Fibroblast of skin of right quadriceps (primary cell): ENCODE measurements at places on chromosomes 12 and 14.
A peak's percentile ranks its signal among the peaks of the same experiment; 100 is the strongest.

DNA sequence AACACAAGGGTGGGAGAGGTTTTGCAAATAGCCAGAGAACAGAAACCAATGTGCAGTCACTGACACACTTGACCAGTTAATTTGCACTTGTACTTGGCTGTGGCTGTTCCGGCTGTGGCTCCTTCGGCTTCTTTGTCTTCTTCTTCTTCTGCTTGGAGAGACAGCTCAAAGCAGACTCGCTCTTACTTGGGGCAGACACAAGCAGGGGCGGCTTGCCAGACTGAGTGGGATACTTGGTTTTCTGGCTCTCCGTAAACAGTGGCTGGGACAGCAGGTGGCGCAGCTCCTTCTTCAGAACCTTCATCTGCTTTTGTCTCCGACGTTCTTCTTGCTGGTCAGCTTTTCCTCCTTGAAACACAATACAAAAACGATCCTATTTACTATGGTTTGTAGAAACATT, 25.0 kb downstream of the OTUB2 start:
- DNase-seq = no peak

- peak; percentile 39 for DNase-seq
Observed at GRCh38 chr12:46267825-46268582, 839 bp downstream of the SLC38A1 start.

- no peak for DNase-seq
Observed at GRCh38 chr14:44963044-44963528, 1.1 kb downstream of the TOGARAM1 start.

- no peak for DNase-seq
Observed at GRCh38 chr12:71455028-71455737, 15.6 kb downstream of the LGR5 start.

DNA sequence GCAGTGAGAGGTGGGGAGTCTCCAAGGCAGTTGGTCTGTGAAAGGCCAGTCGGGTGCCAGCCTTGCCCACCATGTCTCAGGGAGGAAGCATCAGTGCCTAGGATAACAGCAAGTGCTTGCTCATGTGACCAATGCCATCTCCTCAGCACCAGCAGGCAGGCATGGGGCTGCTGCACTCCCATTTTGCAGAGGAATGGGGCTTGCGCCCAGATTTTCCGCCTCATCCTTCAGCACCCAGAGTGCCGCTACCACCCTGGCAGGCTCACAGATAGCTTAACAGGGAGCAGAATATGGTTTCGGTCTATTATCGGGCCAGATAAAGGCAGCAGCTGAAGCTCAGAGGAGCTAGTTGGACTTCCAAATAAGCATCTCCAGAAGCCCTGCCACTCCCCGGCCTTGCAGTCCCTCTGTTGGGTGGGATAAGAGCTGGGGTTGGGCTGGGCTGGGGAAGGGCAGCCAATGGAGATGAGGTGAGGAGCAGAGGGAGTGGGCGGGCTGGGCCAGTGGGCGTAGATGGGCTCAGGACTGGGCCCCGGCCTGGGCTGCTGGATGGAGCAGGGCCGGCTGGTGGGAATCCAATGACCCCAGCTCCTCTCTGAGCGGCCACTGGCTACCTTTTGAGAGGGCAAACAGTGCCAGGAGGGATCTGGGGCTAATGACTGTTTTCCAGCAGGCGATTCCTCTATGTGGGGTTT, 8.4 kb upstream of the KRT80 start:
- DNase-seq = no peak

GRCh38 chr14:105030836-105031396, 10.0 kb upstream of the CDCA4 start:
- DNase-seq = no peak

DNA sequence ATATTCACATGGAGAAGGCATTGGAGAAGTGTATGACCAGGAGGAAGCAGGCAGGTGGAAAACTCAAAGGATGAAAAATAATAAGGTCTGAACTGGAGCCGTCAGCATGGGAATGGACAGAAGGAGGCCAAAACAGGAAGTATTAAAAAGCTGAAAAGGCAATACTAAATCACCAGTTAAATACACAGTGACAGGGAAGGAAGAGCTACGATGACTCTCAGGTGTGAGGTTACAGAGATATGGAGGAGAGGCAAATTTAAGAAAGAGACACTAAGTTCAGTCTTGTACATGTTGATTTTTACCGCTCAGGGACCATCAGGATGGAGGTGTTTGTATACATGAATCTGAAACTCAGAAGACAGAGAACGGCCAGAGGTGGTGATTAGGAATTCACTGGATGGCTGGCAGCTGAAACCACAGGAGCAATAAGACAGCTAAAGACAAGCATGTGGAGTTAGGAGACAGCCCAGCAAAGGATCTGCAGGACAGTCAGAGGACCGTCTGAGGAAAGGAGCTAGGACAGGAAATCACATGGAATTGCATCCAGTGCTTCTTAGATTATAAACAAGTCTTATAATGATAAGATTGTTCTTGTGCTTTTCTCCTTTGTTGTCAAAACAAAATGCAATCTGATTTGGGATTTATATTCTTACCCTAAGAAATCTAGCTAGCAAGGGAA, 33.9 kb upstream of the CDKN3 start:
- no peak for DNase-seq

GRCh38 chr12:30002677-30003076, 218.9 kb upstream of the TMTC1 start:
- no peak for DNase-seq

DNA sequence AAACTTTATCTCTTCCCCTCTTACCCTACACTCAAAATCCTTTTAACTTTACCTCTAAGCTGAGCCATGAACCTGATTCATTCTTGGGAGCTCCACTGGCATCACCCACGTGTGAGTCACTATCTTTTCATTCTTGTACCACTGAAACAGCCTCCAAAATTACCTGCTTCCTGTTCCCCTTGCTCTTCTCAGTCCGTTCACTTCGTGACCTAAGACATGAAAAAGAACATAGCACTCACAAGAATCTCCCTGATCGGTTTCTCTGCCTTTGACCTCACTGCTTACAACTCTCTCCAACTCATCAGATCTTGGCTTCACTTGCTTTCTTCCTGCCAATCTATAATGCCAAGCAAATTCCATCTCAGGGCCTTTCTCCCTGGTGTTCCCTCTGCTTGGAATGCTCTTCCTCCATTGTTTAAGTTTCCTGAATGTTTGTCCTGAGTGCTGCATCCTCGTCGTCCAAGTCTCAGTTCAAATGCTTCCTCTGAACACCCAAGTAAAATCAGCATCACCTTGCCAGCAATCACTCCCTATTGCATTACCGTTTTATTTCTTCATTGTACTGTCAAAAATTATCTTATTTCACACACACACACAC, 9.2 kb downstream of the GLIPR1 start:
- DNase-seq = peak; percentile 47

DNA sequence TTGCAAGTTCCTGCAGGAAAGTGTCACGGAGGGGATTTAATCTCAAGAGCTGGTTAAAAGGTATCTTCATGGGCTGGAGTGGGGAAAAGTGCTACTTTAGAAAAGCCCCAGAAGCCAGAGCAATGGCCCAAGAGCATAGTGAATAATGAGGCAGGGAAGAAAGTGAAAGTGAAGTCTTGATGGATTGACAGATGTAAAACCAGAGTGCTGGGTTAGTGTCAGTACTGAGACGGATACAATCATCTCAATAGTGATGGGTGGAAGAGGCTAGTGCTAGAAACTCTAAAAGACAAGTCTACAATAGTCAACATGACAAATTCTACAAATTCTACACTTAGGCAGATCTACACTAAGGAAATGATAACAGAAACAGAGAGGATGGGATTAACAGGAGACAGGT, 68.1 kb downstream of the CIT start:
- DNase-seq = no peak

GRCh38 chr12:54206791-54207190, 18.0 kb upstream of the SMUG1 start:
- DNase-seq = peak; percentile 29

DNA sequence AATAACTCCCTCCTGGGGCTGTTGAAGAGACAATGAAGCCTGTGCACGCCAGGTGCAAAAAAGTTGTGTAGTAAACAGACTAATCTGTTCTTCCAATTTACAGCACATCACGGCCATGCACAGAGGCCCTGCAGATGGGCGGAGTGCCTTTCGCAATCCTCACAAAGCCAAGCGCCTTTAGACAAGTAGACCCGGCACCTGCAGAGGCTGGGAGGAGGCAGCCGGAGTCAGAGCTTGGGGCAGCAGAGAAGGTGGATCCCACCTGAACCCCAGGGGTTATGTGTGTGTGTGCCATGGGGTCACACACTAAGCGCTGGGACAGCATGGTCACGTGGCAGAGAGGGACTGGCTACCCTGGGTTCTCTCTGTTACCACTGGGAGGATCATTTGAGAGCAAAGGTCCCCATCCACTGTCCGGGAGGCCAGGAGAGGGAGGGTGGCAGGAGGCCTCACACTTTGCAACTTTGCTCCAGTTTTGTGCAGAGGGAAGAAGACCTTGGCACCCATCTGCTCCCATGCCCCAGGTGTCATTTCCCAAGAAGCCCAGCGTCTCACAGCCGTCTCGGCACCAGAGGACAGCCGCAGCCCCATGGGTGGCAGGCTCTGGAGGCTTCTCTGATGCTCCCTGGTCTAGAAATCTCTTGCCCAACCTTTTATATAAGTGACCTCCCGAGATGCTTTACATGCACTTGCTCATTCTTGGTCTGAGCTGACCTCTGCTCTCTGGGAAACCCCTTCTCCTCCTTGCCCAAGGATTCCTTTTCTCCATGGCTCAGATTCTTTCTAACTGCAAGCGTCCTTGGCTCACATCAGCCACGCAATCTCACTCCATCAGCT, 80.0 kb upstream of the DICER1 start:
- no peak for DNase-seq

- DNase-seq = peak; percentile 19
Observed at GRCh38 chr12:121465921-121466793, 66.2 kb downstream of the RNF34 start.

GRCh38 chr12:125983094-125983783, 918.0 kb downstream of the AACS start:
- no peak for DNase-seq

- no peak for DNase-seq
Observed at GRCh38 chr12:122147514-122148290, 26.3 kb downstream of the IL31 start.

GRCh38 chr12:52342781-52343490, 21.7 kb upstream of the KRT83 start:
- DNase-seq = no peak

GRCh38 chr14:72026536-72026935, 94.3 kb downstream of the RGS6 start:
- DNase-seq = no peak

- DNase-seq = peak; percentile 59
Observed at GRCh38 chr12:110844551-110845338, 2.0 kb upstream of the CCDC63 start.

DNA sequence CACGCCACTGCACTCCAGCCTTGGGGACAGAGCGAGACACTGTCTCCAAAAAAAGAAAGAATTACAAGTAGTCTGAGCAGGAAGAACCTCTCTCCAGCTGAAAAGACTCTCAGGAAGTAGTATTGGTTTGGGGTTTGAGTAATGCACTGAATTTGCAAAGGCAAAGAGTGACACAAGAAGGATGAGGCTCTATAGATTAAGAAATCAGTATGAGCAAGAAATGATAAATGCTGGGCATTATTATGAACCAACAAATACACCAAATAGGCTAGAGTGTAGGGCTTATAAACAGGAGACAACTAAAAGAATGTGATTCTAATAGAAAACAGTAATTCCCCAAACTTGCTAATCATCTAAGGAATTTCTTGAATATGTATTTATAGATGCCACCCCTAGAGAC, 2.6 kb upstream of the SLC35E3 start:
- peak; percentile 8 for DNase-seq

DNA sequence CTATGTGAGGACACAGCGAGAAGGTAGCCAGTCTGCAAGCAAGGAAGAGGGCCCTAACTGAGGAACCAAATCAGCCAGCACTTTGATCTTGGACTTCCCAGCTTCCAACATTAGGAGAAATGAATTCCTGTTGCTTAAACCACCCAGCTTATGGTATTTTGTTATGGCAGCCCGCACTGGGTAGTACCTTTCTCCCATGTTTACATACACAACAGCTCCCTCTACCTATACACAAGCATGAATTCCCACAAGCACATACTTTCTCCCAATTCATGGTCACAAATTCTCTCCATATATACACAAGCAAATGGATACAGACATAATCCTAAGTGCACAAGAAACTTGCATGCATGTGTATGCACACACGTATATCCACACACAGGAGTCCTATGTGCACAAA, 7.4 kb downstream of the ITGB7 start:
- no peak for DNase-seq

DNA sequence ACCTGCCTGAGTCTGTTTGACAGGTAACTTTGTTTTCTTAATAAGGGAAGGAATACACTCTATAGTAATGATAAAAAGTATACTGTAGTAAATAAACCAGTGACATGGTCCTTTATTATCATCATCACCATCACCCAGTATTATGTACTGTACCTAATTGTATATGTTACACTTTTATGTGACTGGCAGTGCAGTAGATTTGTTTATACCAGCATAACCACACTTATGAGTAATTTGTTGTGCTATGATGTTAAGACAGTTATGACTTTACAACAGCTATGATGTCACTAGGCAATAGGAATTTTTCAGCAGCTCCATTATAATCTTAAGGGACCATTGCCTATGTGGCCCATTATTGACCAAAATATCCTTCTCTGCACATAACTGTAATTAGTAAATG, 155.0 kb downstream of the NUBPL start:
- no peak for DNase-seq

GRCh38 chr12:39764944-39765560, 145.4 kb upstream of the ABCD2 start:
- peak; percentile 31 for DNase-seq

- no peak for DNase-seq
Observed at GRCh38 chr12:79826267-79827128, 108.4 kb downstream of the PPP1R12A start.

- no peak for DNase-seq
Observed at GRCh38 chr12:122183588-122183940, 641 bp downstream of the LRRC43 start.

DNA sequence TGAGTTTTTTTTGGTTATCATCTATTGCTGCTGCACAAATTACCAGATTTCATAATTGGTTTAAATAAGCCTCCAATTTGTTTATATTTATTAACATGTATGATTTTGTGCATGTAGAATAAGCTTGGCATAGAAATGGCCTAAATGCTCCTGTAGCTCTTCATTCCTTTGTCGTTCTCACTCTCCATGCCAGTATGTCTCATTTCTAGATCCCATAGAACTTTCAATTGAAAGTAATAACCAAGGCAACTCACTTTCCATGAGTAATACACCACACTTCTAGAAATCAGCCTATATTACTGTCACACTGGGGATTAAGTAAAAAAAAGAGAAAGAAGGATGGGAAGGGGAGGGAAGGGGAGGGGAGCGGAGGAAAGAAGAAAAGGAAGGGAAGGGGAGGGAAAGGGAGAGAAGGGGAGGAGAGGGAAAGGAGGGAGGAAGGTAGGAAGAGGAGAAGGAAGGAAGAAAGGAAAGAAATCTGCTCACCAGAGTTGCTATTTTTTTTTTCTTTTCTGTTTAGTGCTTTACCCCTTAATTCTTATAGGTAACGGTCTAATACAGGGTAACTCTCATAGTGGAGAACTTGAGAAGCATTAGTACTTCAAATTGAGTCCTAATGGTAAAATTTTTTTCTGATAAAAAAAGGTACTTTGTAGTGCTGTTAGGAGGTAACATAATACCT, 45.6 kb downstream of the MDM2 start:
- no peak for DNase-seq
